ENCODE measurements at places on chromosomes 16 and 17.

- no peak for DNase-seq
These were observed 9.2 kb upstream of the GLIS2 start for GRCh38 chr16:4306470-4307214.

- DNase-seq: no peak
These were observed 63.3 kb downstream of the C17orf67 start for GRCh38 chr17:56770427-56770826.

DNA sequence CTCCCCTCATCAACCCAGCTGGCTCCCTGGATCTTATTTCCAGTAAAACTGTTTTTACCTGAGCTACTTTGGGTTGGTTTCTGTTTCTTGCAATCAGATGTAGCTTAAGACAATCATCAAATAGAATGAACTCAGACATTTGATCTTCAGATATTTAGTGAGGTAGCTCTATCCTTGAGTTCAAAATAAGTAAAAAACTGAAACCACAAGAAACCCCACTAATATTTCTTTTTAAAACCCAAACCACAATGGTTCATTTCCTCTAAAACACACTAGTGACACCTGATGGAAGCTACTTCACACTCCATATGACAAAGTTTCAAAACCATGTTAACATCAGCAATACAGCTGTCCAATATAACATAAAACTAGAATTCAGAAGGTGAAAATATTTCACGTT, 37.8 kb downstream of the CACNG1 start:
- no peak for DNase-seq

- DNase-seq: no peak
These were observed 616.9 kb upstream of the SOX9 start for GRCh38 chr17:71503710-71504465.

GRCh38 chr17:49061524-49061943, 64.3 kb downstream of the IGF2BP1 start:
- DNase-seq: no peak

DNA sequence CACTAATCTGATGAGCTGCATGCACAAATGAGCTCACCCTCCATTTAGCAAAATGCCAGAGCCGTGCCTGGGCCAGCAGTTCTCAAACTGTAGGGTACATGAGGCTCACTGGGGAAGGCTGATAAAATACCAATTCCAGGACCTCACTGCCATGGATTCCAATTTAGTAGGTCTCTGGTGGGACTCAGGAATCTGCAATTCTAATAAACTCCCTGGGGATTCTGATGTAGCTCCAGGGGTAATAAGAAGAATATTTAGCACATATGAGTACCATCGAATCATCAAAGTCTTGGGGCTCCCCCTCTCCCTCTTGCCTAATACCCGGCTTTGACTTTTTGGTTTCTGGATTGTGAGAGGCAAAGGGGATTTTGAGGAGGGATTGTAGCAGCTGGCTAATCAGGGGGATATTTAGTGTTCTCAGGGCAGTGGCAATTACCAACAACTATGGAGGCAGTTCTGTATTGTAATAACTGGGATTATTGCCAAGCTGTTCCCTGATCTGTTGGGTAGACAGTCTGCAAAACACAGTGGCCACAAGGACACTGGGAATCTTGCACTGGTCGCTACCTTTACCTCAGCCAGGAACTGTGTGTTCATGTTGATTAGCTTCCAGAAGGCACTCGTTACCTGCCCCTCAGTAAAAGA, 140.4 kb downstream of the SHISA9 start:
- DNase-seq: no peak

DNA sequence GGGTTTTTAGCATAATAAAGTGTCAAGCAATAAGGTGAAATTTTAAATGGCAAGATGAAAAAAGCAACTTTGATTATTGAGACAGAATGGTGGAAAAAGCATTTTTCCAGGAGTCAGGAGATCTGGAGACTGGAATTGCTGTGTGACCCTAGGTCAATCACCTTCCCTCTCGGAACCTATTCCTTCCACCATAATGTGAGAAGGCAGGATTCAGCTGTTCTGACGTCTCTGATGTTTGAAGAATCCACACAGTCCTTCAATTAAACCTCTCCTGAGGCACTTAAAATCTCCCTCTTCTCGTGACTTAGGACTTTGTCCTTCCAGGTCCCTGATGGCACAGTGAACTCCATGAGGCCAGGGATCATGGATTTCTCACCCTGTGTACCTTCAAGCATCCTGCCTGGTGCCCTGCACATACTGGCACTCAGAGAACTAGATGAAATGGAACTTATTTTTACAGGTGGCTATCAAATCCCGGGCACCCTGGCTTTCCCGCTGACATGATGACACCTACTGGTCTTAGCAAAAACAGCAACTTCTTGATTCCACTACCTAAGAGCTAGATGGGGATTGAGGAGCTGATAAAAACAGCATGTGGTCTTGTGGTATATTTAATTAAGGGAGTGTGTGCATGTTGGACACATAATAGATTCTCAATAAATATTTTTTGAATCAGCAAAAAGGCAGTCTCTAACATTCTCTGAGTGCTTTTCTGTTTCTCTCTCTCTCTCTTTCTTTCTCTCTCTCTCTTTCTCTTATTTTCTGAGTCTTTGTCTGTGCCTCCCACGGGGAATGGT, 2.3 kb upstream of the CCDC182 start:
- peak; percentile 10 for DNase-seq

DNA sequence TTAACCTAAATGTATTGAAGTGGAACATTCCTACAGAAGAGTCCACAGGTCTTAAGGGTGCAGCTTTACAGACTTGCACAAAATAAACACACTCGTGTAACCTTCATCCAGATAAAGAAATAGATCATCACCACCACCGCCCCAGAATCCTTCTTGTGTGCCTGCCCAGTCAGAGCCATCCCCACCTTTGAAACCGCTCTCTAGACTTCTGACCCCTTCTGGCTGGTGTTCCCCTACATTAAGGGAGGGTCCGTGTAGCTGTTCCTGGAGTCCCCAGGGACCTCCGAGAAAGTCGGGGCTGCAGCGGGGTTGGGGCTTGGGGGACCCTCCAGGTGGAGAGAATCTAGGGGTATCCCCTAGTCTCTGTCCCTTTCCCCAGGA, 9.4 kb downstream of the TBX4 start:
- DNase-seq: no peak

DNA sequence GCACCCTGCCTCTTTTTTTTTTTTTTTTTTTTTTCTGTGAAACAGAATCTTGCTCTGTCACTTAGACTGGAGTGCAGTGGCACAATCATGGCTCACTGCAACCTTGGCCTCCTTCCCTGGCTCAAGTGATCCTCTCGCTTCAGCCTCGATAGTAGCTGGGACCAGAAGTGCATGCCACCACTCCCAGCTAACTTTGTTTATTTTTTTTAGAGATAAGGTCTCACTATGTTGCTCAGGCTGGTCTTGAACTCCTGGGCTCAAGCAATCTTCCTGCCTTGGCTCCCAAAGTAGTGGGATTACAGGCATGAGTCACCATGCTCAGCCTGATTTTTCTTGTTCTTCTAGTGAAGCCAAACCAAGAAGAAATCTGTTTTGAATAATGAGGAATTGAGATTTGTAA, 25.0 kb downstream of the CDK12 start:
- no peak for DNase-seq

GRCh38 chr17:56594320-56595107, 1.0 kb downstream of the NOG start:
- DNase-seq: peak; percentile 28

- DNase-seq: no peak
These were observed 18.6 kb downstream of the CDH16 start for GRCh38 chr16:66899945-66900710.

GRCh38 chr17:64455993-64456885, 7.3 kb downstream of the MILR1 start:
- no peak for DNase-seq

DNA sequence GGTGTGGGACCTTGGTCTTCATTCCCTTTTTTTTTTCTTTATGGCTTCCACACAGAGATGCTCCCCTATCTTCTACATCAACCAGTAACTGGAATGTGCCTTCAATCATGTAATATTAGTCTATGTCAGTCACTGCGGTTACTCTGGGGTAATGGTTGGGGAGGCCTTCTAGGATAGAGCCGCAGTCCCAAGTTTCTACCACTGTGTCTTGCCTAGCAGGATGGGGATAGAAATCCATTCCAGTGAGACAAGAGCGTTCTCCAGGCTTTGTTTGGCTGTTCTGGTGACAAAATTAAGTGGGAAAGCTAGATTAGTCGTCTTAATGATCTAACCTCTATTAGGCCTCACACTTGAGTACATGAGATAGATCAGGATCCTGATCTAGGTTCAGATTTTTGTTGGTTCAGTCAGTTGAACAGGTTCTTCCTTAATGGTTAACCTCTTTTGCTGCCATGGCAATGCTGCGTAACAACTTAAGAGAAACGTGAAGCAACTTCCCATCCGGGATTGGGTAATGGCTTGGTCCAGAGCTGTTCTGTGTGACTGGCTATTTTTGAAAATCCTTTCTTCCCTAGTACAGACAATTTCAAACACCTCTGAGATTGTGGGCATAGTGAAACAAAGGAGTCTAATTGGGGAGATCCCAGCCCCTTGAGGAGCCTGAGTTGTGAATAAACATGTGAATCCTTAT, 8.7 kb downstream of the MSL1 start:
- no peak for DNase-seq

GRCh38 chr16:65222049-65222448, 100.2 kb upstream of the CDH11 start:
- no peak for DNase-seq

- no peak for DNase-seq
These were observed 9.9 kb upstream of the SMIM36 start for GRCh38 chr17:55521186-55521585.

DNA sequence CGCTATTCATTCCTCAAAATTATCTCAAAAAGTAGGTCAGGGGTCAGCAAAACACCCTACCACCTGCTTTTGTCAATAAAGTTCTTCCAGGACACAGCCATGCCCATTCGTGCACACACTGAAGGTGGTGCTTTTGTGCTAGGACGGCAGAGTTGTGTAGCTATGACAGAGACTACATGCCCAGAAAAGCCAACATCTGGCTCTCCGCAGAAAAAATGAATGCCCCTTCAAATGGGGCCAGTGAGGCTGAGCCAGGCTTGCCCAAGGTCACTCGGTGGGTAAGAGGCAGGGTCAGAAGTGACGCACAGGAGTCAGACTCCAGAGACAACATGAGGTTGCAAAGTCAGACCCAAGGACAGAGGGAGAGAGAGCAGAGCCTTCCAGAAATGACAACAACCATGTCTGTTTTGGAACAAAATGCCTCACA, 200.1 kb downstream of the XYLT1 start:
- DNase-seq: no peak

DNA sequence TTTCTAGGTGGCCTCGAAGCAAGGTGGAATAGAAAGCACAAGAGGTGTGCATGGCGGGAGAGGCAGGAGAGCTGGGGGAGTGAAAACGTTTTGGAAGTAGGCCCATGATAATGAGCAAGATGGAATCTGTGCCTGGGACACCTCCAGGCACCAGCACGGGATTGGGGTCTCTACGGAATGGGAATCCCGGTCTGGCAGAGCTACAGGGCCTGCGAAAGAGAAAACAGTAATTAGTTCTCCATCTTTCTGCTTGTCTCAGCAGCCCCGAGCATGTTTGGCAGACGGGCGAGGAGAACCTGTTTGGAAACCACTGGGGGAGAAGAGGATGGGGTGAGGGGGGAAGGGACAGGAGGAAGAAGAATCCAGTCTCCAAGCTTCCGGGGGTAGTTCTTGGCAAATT, 258.7 kb downstream of the SOX9 start:
- DNase-seq: no peak

DNA sequence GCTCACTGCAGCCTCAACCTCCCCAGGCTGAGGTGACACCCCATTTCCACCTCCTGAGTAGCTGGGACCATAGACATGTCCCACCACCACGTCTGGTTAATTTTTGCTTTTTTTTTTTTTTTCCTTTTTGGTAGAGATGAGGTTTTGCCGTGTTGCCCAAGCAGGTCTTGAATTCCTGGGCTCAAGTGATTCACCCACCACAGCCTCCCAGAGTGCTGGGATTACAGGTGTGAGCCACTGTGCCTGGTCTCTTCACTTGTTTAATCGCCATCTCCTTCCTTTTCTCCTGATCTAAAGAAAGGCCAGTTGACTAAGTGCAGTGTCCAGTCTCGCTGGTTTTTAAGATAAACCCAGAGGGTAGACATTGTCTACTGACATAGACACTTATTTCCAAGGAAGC, 152.0 kb downstream of the C16orf95 start:
- no peak for DNase-seq

GRCh38 chr17:38461683-38462082, 33.4 kb downstream of the ARHGAP23 start:
- DNase-seq: no peak

DNA sequence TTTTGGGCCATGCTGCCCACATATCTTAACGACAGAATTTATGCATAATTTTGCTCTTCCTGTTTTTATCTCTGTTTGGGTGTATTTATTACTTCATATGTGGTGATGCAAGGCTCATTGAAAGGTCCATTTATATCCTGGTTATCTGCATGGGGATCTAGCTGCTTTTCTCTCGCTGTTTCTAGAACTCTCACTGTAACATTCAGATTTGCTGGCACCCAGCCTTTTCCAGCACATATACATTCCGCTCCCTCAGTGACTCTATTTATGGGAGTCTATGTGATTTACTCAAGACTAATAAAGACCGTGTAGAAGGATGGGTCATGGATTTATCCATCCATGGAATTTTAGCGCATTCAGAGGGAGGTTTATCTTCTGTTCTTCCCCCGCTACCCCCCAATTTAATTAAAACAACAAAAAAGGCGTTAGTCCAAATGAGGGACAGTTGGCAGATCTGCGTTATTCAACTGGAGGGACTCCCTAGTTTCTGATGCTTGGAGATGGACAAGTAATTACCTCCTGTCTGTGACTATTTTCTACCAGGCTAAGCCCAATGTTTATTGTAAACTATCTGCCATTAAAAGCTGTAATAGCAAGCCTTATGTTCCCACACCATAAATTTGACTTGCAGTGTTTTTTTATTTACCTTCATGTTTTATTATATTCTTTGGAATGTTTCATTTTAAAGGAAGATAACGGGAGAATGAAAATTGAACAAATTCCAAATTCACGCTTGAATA, 19.8 kb upstream of the MARCHF10 start:
- no peak for DNase-seq

DNA sequence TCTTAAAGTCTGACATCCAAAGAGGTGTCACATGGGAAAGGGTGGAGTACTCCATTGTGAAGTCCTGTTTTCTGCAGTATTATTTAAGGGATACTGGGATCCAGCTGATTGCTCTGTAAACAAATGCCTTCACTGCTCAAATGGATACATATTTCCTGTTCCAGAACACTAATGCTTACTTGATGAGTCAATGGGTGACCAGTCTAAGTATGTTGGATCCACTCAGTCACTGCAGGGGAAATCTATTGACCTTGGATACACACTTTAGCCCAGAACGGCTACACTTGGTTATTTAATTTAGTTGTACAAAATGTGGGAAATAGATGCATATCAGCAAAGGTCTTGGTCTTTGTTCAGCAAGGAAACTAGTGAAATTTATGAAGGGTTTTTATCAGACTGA, 261.4 kb downstream of the MAP2K4 start:
- DNase-seq: no peak

GRCh38 chr16:73043828-73044467, 4.0 kb downstream of the ZFHX3 start:
- DNase-seq: no peak

GRCh38 chr16:81136390-81137335, 40.5 kb upstream of the GCSH start:
- DNase-seq: no peak

- DNase-seq: no peak
These were observed 53.1 kb downstream of the SPACA3 start for GRCh38 chr17:33044771-33045170.

GRCh38 chr16:66275775-66276428, 90.6 kb upstream of the CDH5 start:
- no peak for DNase-seq
